ENCODE measurements at places on chromosomes 13 and 19. TPM values are rescaled to one million over a fixed set of nuclear protein-coding genes. Genes with fewer than 3 reads are reported as not detected.

Gene RHPN2
- polyA plus RNA-seq, result 84.8 TPM

Gene HTR2A
- polyA plus RNA-seq, result 0.52 TPM

Gene VAV1
- polyA plus RNA-seq, result 18.9 TPM

Gene EBI3
- 3.6 TPM for polyA plus RNA-seq

Gene TMEM255B
- 4.6 TPM for polyA plus RNA-seq

Gene ICAM5
- polyA plus RNA-seq, result 0.23 TPM

Gene C19orf18
- polyA plus RNA-seq, result not detected

Gene ZNF471
- 0.60 TPM for polyA plus RNA-seq

Gene ZNF285
- polyA plus RNA-seq, result 1.2 TPM

Gene POSTN
- 6.6 TPM for polyA plus RNA-seq

Gene MAB21L1
- 0.51 TPM for polyA plus RNA-seq

Gene CDC16
- 39.4 TPM for polyA plus RNA-seq

Gene GIPR
- 0.69 TPM for polyA plus RNA-seq

Gene KLF5
- 153 TPM for polyA plus RNA-seq

Gene CLDN10
- 0.20 TPM for polyA plus RNA-seq

Gene TTYH1
- 1.8 TPM for polyA plus RNA-seq

Measured in sigmoid colon (tissue), 7 donors.